ENCODE measurements at places on chromosomes 2 and 18.

GRCh38 chr2:211724933-211725332 lies 813.7 kb downstream of the ERBB4 start:
- H3K4me3 ChIP-seq, result no peak overlapping the region
- no peaks in the 10 kb centered on the region for H3K4me1 ChIP-seq
- no peaks in the 10 kb centered on the region for H3K36me3 ChIP-seq
- DNase-seq, result no peak
- no peak overlapping the region for H3K27ac ChIP-seq

DNA sequence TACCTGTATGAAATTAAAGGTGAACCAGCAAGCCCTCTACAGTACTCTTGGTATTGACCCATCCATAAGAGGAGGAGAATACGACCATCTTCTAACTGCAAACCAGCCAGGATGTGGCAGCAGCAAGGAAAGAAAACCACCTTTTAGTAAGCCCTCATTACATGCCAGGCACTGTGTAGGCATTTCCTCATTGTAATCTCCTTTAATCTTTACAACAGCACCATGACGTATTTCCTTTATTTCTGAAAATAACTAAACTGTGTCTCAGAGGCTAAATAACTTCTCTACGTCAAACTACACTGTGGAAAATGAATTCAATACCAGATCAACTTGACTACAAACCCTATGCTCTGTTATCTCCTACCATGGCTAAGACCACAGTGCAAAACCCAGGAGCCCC lies 18.2 kb downstream of the WDR35 start:
- no peaks in the 10 kb centered on the region for H3K27me3 ChIP-seq
- H3K27ac ChIP-seq, result no peak overlapping the region
- no peaks in the 10 kb centered on the region for H3K4me1 ChIP-seq
- peaks cover 47% of the 10 kb centered on the region for H3K36me3 ChIP-seq

DNA sequence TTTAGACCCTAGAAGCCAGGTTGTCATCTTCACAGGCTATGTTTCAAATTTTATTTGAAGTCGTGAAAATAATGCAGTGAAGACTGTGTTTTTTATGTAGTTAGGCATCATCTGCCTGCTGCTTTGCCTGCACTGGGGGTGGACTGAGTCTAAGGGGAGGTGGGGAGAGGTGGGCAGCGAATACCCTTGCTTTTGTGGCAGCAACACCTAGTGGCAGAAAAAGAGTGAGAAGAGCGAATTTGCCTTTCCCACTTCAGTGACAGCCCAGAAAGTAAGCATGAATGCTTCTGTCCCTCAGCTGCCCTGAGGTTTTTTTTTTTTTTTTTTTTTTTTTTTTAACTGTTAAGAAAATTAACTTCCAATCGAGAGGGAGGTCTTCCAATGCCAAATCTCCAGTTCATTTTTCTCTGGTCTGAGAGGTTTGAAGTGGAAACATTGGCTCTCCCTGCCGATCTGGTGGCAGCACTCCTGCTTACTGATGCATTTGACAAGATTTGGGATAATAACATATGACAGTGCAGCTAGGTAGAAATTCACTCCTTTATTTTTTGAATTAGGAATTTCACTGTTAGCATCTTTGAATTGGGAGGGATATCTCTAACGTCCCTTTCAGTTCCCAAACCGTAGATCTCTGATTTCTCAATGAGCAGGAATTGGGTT lies 60.3 kb upstream of the LYPD6B start:
- DNase-seq, result no peak
- H3K27me3 ChIP-seq, result peaks cover 20% of the 10 kb centered on the region
- no peaks in the 10 kb centered on the region for H3K4me1 ChIP-seq

- no peaks in the 10 kb centered on the region for H3K36me3 ChIP-seq
- H3K27me3 ChIP-seq, result no peaks in the 10 kb centered on the region
- H3K4me3 ChIP-seq, result no peak overlapping the region
- DNase-seq, result no peak
- H3K27ac ChIP-seq, result no peak overlapping the region
- no peaks in the 10 kb centered on the region for H3K4me1 ChIP-seq
These were observed 153.3 kb upstream of the KYNU start for GRCh38 chr2:142724186-142724585.

GRCh38 chr2:20609349-20609994 lies 41.4 kb downstream of the HS1BP3 start:
- no peaks in the 10 kb centered on the region for H3K27me3 ChIP-seq
- peak; percentile 30 for DNase-seq
- H3K27ac ChIP-seq, result peak overlapping the region; percentile 95
- H3K4me3 ChIP-seq, result no peak overlapping the region

GRCh38 chr2:12316476-12316875 lies 400.3 kb upstream of the TRIB2 start:
- no peak overlapping the region for H3K27ac ChIP-seq
- no peaks in the 10 kb centered on the region for H3K36me3 ChIP-seq
- no peak overlapping the region for H3K4me3 ChIP-seq
- no peaks in the 10 kb centered on the region for H3K27me3 ChIP-seq
- no peak for DNase-seq
- H3K4me1 ChIP-seq, result peaks cover 27% of the 10 kb centered on the region

- peaks cover 29% of the 10 kb centered on the region for H3K27me3 ChIP-seq
- H3K27ac ChIP-seq, result no peak overlapping the region
- H3K4me1 ChIP-seq, result no peaks in the 10 kb centered on the region
- no peak overlapping the region for H3K4me3 ChIP-seq
These were observed 297.5 kb downstream of the PIEZO2 start for GRCh38 chr18:10851824-10852319.

DNA sequence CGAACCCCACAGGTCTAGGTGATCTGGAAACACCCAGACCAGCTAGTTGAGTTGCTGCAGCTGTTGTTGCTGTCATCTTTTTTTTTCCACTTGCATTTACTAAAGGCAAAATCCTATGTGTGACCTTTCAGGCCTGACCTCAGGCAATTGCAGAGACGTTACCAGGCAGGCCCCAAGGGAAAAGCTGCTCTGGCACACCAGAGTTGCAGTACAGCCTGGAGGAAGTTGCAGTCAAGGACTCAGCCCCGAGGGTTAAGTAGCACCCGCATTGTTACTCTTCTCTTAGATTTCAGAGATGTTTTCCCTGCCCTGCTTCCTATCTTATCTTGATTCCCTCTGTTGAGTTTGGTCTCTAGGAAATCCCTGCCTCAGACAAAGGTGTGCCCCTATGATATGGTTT lies 45.2 kb upstream of the SMAD2 start:
- no peaks in the 10 kb centered on the region for H3K36me3 ChIP-seq
- H3K4me1 ChIP-seq, result no peaks in the 10 kb centered on the region
- H3K27me3 ChIP-seq, result peaks cover 25% of the 10 kb centered on the region
- no peak overlapping the region for H3K4me3 ChIP-seq

DNA sequence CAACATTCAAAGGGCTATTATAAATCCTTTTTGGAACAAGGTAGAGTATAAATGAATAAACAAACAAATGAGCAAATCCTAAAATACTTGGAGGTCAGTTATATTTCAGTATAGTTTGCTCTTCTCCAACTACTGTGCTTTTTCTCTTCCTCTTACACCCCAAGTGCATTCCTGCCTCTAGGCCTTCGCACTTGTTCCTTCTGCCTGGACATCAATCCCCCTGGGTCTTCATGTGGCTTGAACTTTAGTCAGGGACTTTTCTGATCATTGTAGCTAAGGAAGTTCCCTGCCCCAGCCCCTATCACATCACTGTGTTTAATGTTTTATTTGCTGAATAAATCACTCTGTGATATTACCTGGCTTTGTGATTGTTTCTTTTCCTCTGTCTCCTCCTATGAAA lies 418.2 kb upstream of the HNRNPA3 start:
- H3K27me3 ChIP-seq, result peaks cover 4% of the 10 kb centered on the region
- H3K27ac ChIP-seq, result no peak overlapping the region
- H3K4me1 ChIP-seq, result no peaks in the 10 kb centered on the region
- no peak overlapping the region for H3K4me3 ChIP-seq

DNA sequence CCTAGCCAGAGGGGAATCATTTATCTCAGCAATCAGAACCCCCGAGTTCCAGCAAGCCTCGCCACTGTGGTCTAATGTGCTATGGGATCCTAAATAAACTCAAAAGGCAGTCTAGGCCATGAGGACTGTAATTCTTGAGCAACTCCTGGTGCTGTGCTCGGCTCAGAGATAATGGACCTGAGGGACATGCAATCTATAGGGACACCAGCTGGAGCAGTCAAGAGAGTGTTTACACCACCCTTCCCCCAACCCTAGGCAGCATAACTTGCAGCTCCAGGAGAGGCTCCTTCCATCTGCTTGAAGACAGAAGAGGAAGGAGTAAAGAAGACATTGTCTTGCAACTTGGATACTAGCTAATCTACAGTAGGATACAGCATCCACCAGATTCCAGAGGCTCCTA lies 225.5 kb upstream of the KLHL14 start:
- no peak for DNase-seq
- no peak overlapping the region for H3K4me3 ChIP-seq
- H3K4me1 ChIP-seq, result no peaks in the 10 kb centered on the region
- no peak overlapping the region for H3K27ac ChIP-seq
- no peaks in the 10 kb centered on the region for H3K27me3 ChIP-seq
- H3K36me3 ChIP-seq, result no peaks in the 10 kb centered on the region

DNA sequence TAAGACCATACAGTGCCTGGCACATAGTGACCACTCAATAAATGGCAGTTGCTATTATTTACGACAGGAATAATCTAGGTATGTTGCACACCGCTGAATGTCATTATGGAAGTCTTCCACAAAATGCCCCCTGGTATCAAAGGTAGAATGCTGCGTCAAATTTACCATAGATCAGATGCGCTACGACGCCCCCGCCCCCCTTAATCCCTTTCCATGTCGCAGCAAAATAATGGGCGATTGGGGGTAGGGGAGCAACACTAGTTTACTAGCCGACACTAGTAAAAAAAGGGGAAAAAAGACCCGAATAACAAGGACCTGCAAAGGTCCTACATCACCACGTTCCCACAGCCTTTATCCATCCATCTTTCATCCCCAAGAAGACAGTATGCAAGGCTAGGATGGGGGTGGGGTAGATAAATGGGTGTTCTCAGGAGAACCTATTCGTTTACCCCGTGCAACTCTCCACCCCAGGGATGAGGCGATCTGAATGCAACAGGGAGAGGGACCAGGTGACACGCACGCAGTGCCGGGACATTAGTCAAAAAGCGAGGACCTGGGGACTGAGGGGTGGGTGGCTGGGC lies 455 bp downstream of the PREPL start:
- peak overlapping the region; percentile 97 for H3K27ac ChIP-seq
- H3K36me3 ChIP-seq, result no peaks in the 10 kb centered on the region
- H3K27me3 ChIP-seq, result no peaks in the 10 kb centered on the region

DNA sequence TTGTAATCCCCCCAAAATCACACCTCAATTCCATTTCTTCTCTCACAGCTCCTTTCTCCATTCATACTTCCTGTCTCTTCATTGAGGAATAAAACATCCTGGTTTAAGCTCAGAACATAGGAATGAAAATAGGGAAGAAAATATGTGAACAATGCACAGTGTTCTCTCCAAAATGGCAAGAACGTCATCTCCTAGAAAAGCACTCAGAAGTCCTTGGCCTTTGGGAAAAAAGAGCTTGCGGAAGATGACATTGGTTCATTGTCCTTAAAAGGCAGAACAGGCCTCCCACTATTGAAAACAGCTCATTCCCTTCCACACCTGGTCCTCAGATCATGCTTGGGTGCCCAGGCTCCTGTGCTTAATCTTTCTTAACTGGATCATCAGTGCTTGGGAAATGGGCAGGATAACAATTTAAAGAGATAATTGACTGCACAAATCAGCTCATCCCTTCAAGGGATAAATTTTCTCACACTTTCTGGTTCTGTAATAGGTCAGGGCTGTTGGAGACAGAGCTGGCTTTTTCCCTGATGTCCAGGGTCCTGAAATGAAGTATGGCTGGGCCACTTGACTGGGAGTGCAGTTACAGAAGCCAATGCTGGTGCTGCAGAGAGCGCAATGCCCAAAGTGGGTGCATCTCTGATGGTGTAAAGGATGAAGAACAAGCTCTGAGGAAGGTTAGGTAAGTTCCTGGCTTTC lies 69.2 kb downstream of the MARCHF4 start:
- no peak for DNase-seq
- H3K27me3 ChIP-seq, result peaks cover 16% of the 10 kb centered on the region
- no peak overlapping the region for H3K4me3 ChIP-seq
- H3K27ac ChIP-seq, result no peak overlapping the region

- no peak overlapping the region for H3K27ac ChIP-seq
- H3K4me3 ChIP-seq, result no peak overlapping the region
- DNase-seq, result no peak
- peaks cover 5% of the 10 kb centered on the region for H3K27me3 ChIP-seq
These were observed 124.6 kb downstream of the LRATD1 start for GRCh38 chr2:14756981-14757657.

DNA sequence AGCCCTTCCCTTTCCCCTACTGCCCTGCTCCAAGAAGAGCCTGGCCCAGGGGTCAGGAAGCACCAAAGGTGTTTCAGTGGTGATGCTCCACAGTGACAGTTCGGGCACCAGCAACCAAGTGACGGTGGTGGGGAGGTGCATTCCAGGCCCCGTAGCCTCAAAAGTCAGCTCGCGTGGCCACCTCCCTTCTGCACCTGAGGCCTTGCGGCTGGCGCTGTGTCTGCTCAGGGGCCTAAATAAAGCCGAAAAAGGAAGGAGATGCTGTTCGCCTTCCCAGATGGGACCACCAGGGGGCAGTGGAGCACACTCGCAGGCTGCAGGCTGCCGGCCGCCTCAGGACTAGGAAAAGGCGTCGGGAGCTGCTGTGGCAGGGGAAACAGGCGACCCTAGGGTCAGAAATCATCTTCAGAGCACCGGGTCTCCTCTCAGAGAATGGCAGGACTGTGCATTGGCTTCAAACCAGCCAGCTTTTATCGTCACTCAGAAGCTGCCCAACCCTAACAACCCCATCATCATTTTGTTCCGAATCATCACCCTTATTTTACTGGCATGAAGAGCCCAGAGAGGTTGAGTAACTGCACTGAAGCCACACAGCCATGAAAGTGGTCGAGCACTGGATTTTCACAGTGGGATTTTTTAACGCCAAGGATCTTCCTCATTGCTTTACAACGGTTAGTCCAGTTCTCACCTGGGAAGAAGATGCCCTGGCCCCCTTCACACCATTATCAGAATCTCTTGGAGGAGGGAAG lies 213.0 kb upstream of the CELF4 start:
- H3K4me3 ChIP-seq, result no peak overlapping the region
- peaks cover 50% of the 10 kb centered on the region for H3K27me3 ChIP-seq
- DNase-seq, result peak; percentile 45
- no peaks in the 10 kb centered on the region for H3K36me3 ChIP-seq
- no peak overlapping the region for H3K27ac ChIP-seq
- H3K4me1 ChIP-seq, result no peaks in the 10 kb centered on the region

DNA sequence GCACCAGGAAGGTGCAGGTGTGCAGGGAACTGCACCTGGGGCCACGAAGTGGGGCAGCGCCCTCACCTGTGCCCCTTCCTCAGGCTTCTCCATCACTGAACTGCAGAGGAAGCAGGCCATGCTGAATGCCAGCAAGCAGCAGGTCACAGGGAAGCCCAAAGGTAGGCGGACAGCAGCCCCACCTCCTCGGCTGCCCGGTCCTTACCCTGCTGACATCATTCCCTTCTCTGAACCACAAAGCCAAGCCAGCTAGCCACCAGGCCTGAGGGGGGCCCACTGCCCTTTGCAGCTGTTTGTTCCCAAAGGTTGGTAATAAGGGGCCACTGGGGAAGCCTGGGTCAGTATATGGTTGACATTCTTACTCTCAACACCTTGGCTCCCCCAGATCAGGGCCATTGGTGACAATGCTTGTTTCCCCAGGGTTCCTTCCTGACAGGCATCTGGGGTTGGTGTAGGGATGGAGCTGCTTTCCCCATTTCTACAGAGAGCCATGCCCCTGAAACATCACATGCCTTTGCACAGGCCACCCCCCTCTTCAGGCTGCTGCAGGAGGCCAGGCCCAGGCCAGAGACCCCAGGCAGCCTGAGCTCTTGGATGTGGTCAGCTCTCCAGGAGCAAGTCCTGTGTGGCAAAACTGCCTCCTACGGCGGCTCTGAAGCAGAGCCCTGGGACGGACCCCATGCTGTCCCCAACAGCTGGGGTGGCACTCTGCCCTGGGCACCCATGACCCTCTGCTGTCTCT lies 47.8 kb downstream of the FAM168B start:
- H3K27me3 ChIP-seq, result peaks cover 14% of the 10 kb centered on the region
- H3K4me3 ChIP-seq, result no peak overlapping the region
- no peak for DNase-seq
- peaks cover 2% of the 10 kb centered on the region for H3K4me1 ChIP-seq
- no peak overlapping the region for H3K27ac ChIP-seq
